Activated CD8-positive, alpha-beta memory T cell treated with anti-CD3 and anti-CD28 coated beads for 1 hour (primary cell): ENCODE measurements at places on chromosomes 2 and 18.

GRCh38 chr2:126907671-126908070 is 9.0 kb downstream of the TEX51 start:
- no peak for DNase-seq

- no peak for DNase-seq
Observed at GRCh38 chr2:127762846-127763245, 48.1 kb downstream of the WDR33 start.

GRCh38 chr2:95021847-95022246 is 3.7 kb upstream of the MAL start:
- DNase-seq, result no peak

DNA sequence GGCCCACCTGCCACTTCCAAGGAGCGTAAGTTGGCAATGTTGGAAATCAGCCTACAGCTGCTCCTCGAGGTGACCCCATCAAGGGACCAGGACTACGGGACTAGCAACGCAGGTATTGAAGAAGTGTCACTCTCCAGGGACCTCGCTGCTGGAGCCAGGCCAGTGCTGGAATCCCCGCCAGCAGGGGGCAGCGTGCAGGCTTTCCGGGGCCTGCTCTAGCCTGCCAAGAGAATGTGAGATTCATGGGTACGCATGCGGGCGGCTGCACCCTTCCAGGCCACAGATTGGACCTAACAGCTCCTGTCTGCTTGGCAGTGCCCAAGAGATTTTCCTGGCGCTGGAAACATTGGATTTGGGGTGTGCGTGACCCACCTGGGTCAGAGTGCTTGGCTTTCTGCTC is 182.8 kb upstream of the RAB12 start:
- no peak for DNase-seq

DNA sequence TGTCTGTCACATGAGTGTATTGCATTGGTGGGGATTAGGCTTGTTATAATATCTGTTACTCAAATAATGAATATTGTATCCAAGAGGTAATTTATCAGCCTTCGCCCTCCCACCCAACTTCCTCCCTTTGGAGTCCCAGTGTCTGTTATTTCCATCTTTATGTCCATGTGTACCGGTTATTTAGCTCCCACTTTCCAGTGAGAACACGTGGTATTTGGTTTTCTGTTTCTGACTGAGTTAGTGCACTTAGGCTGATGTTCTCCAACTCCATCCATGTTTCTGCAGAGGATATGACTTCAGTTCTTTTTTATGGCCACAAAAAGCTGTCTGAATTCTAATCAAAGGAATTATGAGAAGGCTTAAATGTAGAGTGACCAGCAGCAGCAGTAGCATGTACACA is 104.0 kb upstream of the ARHGAP28 start:
- DNase-seq, result no peak

DNA sequence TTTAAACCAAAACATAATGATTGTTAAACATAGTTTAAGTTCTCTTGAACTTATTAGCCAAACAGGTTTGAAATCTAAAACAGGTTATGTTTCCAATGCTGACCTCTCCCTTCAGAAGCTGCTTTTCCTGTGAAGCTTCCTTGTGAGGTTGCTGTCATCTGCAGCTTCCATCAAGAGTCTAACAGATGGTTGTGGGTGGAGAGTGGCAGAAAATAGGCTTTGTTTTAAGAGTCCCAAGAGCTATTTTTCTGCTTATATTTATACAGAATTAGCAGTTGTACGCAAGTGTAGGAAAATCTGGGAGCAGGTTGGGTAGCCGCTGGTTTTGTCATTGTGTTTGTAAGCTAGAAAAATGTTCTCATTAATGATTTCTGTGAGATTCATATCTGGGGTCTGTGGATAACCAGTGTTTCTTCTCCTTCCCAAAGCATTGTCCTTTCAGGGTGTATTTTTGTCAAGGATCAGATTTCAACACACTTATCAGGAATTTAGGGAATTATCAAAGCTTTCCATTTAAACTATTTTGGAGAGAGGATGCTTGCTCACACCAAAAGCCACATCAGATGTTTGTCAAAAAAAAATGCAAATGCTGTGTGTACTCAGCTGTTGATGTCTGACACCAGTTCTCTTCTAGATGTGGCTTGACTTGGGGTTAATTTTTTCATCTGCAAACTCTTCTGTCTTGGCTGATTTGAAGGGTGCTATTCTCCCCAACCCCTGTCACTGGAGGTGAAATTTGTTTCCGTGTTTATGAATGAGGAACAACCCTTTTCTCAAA is 78.1 kb upstream of the KIF5C start:
- DNase-seq, result no peak

DNA sequence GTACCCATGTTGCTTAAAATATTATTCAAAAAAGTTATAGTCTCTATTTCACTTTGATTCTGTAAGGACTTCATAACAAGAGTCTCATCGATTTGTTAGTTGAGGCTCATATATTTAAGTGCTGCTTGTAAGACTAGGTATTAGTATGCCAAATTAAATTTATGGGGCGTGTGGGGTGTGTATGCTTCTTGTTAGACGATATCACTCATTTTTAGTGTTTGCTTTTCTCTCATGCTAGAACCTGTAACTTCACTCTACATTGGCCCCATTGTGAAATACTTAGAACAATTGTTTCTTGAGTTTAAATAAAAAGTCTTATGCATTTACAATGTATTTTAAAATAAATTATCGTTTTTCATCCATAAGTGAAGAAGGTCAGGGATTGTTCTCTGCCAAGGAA is 63.6 kb downstream of the CTNNA2 start:
- DNase-seq, result no peak

- no peak for DNase-seq
Observed at GRCh38 chr2:217650229-217650628, 352.6 kb downstream of the TNS1 start.

DNA sequence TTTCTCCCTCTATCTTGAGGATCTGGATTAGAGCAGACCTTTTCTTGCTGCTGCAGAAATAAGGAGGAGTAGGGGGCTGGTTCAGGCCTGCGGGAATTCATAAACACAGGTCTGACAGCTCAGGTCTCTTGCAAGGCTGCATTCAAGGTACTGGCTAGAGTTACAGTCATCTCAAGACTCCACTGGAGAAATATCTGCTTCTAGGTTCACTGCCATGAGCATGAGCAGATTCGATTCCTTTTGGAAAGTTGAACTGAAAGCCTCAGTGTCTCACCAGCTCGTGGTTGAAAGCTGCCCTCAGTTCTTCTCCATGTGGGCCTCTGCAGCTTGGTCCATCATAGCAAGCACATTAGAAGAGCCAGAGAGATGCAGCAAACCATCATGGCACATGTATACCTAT is 124.4 kb upstream of the SETBP1 start:
- DNase-seq, result no peak

- DNase-seq, result no peak
Observed at GRCh38 chr2:226531061-226531810, 268.4 kb downstream of the IRS1 start.

DNA sequence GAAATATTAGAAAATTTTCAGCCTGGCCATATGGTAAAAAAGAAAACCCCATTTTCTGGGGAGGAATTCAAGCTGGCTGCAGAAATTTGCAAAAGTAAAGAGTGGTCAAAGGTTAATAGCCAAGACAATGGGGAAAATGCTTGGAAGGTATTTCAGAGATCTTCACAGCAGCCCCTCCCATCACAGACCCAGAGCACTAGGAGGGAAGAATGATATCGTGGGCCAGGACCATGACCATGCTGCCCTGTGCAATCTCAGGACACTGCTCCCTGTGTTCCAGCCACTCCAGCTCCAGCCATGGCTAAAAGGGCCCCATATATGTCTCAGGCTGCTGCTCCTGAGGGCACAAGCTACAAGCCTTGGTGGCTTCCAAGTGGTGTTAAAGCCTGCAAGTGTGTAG is 93.9 kb upstream of the AGAP1 start:
- no peak for DNase-seq

GRCh38 chr2:32484937-32485336 is 128.1 kb downstream of the BIRC6 start:
- DNase-seq, result no peak

DNA sequence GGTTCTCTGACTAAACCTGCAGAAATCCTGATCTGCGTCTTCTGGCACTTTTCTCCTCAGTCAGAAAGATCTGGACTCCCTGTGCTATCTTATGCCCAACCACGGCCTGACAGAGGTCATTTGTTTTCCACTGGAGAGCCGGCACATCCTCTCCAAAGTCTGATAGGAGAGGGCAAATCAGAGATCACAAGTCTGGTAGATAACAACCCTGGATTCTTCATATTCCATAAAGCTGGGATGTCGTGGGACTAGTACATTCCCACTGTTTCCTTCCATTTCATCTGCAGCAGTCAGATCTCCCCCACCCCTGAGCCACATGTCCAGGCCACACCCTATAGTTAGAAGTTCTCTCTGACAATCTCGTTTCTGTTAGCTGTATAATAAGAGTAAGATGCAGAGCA is 157.0 kb downstream of the MGAT5 start:
- DNase-seq, result no peak

- no peak for DNase-seq
Observed at GRCh38 chr18:32906506-32907310, 133.9 kb upstream of the KLHL14 start.

- no peak for DNase-seq
Observed at GRCh38 chr2:137287913-137288639, 522.7 kb downstream of the THSD7B start.

- no peak for DNase-seq
Observed at GRCh38 chr2:230684270-230685168, 28.1 kb upstream of the CAB39 start.

DNA sequence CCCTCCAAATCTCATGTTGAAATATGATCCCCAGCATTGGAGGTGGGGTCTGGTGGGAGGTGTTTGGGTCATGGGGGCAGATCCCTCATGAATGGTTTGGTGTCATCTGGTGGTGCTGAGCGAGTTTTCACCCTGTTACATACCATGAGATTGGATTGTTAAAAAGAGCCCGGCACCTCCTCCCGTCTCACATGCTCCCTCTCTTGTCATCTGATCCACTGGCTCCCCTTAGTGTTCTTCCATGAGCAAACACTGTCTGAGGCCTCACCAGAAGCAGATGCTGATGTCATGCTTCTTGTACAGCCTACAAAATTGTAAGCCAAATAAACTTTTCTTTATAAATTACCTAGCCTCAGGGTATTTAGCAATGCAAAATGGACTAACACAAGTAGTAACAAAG is 405.0 kb upstream of the SLC39A10 start:
- no peak for DNase-seq

DNA sequence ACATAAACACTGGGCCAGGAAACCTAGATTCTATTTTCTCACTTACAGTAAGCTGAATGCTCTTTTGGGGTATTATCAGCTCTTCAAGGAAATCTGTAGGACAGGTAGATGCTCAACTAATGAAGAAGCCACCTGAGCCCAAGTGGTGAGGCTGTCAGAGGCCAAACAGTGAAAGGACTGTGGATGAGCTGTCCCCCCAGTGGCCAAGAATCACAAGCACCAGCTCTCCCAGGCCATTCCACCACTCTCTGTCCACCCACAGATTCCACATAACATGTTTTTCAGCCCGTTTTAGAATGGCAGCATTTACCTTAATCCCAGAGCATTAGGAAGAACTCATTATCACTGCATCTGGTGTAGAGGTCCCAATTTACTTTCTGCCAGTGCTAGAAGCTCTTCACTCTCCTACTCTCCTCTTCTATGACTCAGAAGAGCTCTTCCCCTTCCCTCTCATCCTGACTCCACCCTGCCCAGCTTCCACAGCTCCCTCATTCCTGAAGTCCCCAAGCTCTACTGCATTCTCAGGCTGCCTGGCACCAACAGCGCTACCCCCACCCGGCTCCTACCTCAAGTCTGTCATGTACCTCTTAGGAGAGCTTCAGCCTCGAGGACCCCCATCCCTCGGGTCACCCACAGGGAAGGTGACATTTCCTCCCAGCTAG is 43.8 kb upstream of the GORASP2 start:
- no peak for DNase-seq

DNA sequence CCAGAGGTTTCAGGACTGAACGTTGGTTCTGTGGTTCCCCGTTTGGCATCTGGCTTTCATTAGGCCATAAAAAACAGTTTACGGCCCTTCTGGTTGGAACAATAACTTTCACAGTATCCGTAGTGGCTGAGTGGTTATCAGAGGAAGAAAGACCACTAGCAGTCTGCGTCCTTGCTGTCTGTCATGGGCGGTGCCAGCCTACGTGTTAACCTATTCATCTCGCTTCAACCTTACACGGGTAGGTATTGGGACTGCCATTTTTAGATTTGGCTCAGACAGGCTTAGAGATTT is 42.6 kb upstream of the ROCK2 start:
- DNase-seq, result no peak

- no peak for DNase-seq
Observed at GRCh38 chr2:218382785-218383184, 712 bp downstream of the SLC11A1 start.

DNA sequence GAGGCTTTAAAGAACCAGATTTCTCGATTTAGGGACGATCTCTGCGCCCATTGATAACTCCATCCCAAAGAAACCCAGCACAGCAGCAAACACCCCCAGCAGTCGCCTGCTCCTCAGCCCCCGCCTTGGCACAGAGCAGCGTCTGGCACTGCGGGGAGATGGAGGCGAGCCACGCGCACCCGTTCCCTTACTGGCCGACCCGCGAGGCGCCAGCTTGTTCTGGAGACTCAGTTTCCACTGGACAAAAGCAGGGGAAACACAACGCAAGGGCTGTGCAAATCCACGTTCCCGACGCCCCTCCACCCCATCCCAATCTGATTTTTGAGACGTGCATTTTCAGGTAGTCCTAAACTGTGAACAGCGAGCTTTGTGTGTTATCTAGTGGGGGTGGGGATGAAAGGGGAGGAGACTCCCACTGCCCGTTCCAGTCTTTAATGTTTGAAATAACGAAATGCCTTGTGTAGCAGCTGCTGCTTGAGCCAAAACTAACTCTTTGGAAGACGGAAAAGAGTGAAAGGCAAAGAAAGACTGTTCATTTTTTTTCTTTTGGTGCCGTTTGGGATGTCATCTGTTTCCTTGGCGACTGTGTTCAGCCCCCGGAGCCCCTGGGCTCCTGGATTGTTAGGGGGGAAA is 143.2 kb downstream of the MEIS1 start:
- DNase-seq, result no peak

DNA sequence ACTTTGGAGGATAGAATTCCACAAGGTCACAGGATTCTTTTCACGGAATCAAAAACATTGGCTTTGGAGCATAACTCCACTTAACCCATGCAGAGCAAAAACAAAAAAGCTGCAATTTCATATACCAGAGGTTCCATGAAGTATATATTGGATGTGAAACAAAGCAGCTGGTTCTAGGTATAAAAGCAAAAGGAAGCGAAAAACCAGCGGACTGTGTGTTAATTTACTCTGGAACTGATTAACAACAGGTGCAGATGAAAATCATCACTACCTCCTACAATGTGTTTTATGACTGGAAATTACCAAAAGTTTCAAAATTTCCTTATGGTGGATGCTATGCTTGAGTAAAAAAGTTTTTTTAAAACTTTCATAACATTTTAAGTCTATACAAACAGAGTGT is 54.4 kb upstream of the LINC00305 start:
- no peak for DNase-seq
